ENCODE measurements at places on chromosomes 1 and 21.

DNA sequence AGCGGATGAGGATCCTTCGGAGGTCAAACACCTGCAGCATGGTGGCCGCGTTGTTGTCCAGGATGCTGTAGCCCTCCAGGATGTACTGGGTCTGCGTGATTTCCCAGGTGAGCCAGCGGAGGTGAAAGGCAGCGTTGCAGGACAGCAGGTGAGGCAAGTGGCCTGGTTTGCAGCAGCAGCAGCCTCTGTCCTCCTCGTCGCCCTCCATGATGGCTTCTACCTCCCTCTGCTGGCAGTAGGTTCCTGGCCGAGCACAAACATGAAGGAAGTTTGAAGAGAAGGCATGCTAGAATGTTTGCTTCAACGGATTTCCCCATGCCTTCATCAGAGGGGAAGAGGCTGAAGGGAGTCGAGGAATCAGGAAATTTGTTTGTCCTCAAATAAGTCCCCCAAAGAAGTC, 74.7 kb downstream of the NTPCR start:
- DNase-seq = peak; percentile 54

DNA sequence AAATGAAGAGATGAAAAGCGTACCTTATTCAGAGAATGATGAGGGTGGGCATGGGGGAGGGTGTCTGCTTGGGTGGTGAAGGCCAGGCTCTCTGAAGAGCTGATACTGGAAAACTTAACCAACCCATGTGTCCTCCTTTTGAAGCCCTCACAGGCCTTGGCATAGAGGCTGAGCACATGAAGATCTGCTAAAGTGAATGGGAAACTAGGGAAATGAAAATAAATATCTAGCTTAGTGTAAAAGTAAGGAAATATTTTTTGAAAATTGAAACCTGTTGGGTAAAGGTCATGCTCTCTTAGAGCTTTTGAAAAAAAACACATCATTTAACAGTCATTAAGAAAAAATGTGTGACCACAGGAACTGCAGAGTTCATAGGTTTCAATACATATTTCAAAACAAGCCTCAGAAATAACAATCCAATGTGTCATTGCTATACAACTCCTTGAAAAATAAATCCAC, 40.5 kb upstream of the RALGPS2 start:
- DNase-seq = no peak

DNA sequence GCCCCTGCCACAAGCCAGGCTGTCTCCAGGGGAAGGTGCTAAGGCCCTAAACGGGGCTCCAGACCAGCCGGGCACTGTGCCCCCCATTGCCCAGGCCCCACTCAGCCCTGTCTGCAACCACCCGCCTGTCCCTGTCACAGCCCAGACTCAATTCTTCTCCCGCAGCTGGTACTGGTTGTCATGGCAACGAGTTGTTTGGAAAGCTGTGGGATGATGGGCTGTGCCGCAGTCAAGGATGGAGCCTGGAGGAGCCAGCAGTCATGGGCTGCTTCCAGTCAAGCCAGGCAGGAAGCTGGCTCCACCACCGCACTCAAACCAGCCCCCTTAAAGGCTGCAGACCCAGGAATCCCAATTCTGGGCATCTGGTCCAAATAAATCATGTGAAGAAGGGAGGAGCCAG, 4.2 kb downstream of the SPOCD1 start:
- DNase-seq = peak; percentile 62

GRCh38 chr1:40305451-40305850, 11.6 kb downstream of the COL9A2 start:
- DNase-seq = peak; percentile 49

- no peak for DNase-seq
These were observed 14.5 kb downstream of the SLC25A33 start for GRCh38 chr1:9553736-9554144.

DNA sequence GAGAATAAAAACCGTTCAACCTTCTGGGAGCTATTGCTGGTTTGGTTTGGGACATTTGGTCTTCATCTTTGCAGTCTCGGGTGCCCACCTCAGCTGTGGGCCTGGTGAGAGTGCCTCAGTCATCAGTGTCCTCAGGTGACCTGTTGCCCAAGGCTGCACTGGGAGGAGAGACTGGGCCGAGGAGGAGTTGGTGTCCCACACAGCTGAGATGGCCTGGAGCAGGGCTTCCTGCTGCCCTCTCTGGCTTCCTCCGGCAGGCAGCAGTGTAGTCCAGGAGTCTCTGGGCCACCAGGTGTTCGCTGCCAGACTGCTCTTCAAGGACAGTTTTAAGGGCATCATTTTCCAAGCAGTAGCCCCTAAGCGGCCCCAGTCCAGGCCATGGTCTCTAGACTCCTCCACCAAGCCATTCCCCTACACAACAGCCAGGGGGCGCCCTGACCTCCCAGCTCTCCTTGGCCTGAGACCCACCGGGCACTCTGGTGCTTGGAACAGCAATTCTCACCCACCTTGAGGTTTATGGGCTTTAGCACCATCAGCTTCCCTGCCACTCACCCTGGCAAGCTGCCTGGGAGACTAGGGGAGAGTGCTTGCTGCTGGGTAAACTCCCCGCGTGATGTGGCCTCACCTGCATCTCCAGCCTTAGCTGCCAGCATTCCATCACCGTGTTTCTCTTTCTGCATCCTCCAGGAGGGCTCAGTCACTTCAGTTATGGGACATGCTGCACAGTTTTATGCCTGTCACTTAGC, 9.1 kb upstream of the SYTL1 start:
- DNase-seq = peak; percentile 26

GRCh38 chr1:226845624-226846023, 24.8 kb upstream of the PSEN2 start:
- no peak for DNase-seq

DNA sequence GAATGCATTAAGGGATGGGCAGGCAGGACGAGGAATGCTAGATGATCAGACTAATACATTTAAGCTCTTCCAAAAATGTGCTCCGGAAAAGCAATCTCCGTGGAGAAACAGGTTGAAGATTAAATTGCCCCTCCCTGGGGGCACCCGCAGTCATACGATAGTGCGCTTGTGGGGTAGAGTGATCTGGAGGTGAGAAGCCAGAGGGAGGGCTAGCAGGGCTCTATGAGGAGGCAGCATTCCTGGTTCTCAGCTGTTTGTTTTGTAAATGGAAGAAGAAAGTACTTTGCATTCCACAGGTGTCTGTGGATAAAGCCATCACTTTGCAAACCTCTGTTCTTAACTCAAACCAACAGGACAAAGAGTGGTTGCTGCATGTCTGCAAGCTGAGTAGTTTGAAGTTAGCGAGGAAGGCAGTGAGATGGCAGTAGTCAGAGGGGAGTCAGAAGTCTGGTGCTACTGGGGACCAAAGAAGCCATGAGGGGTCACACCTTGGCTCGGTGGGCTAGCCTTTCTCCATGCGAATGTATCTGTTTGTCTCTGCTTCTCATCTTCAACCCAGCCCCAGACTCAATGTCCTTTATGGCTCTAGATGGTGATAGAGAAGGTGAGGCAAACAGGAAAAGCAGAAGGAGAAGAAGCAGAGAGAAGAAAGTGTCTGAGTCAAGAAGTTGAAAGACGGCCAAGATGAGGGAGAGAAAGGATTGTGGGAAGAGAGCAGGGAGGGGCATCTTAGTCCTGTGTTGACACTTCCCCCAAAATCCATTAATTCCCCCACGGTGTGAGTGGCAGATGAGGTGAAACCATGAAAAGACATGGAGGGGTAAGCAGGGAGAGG, 65.2 kb upstream of the GJA8 start:
- DNase-seq = no peak

DNA sequence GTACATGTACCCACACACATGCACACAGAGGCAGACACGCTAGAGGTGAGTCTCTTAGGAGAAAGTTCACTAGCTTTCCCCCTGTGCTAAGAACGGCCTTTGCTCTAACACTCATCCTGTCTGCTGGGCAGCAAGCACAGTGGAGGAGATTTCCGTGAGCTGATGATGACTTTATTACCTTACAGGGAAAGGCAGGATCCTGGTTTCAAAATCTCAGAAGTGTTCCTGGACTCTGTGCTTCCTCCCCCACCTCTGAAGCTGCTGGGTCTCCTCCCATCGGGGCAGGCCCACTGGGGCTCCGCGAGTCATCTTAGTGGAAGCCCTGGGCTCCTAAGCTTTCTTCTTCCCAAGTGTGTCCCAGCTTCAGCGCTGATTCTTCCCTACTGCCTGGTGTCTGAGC, 2.7 kb downstream of the FAM3B start:
- DNase-seq = no peak

- no peak for DNase-seq
These were observed 25.1 kb downstream of the ATP8B2 start for GRCh38 chr1:154350383-154350782.

GRCh38 chr1:185495007-185495406, 178.0 kb upstream of the IVNS1ABP start:
- no peak for DNase-seq

- DNase-seq = peak; percentile 63
These were observed 48.5 kb upstream of the SLC25A33 start for GRCh38 chr1:9490605-9491339.

DNA sequence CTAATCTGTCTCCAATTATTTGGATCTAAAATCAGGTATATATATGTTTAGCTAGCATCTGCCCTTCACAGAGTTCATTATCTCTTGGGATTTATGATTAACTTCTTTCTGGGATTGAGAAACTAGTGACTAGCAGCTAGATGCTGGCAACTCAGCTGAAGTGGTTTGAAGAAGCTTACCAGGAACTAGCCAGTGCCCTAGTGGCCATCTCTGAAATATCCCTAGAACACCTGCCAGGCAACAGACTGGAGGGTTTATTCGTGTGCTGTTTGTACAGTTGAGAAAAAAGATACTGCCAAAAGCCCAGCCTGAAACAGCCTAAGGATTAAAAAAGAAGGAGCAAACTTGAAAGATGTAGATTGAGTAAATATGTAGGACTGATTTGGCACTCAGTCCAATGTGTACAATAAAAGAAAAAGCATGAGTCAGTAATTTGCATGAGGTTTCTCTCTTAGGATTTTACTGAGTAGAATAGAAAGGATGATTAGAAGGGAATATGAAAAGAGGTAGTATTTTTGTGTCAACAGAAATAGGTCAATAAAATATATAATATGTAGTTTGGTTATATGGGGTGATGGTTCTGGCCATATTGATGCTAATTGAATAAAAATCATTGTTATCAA, 1144.6 kb upstream of the ADGRL2 start:
- DNase-seq = no peak

GRCh38 chr21:17688912-17689874, 76.5 kb upstream of the BTG3 start:
- peak; percentile 86 for DNase-seq

GRCh38 chr1:81446000-81446669, 354.6 kb upstream of the ADGRL2 start:
- peak; percentile 89 for DNase-seq

DNA sequence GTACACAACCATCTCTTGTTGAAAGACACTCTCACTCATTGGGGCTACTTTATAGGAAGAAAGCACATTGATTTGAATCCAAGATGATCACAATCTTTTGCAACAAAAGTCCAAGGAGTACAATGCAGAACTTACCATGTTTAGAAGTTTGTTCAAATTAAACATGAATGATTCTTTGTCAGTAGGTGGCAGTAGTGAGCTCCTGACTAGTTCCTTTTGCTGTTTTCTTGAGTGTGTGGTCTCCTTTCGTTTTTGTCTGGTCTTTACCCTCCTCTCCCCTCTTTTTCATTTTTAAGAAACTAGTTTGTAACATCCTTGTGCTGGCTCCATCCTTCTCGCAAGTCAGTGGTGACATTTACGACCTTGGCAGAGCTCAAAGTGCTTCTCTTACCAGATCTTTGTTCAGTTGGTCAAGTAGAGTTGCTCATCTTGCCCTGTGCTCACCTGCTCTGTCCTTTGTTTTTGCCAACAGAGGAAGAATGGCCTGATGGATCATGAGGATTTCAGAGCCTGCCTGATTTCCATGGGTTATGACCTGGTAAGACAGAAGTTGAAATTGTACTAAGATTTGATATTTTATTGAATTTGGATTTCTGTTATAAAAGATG, 35.7 kb upstream of the MTR start:
- no peak for DNase-seq

DNA sequence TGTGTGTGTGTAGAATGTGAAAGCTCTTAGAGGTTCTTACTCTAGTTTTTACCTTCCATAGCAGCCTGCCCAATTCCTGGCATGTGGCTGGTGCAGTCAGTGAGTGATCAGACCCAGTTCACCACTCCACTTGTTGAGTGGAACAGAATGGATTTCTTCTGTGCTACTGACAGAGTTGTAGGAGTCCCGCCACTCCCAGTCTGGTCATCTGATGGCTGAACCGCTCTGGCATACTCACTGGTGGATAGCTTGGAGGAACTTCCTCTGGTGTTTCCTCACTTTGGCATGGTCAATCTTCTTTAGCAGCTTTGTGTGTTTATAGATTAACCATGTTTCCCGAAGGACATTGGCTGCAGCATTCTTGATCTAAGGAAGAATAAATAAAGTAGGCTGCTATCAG, 106.7 kb upstream of the ADAR start:
- no peak for DNase-seq

DNA sequence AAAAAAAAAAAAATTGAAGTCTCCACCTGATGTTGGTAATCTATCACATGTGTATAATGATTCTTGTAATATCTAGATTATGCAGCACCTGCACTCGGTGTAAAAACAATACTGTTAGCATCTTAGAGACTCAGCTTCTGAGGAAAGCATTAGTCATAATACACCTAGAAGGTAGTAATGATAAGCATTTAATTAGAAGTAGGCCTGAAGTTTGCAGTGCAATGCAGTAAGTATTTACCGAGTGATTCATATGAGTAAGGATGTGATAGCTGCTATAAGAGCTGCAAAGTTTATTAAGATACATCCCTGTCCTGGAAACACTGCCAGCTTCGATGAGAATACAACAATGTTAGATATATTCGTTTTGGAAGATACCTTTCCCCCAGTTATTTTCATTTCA, 196.4 kb downstream of the GREM2 start:
- no peak for DNase-seq

Measured in NCI-H1092 treated with DMSO at 0.1 percent for 48 hours (cell line).